ENCODE measurements at places on chromosomes 7 and 10. TPM values are rescaled to one million over a fixed set of nuclear protein-coding genes. Genes with fewer than 3 reads are reported as not detected.
A peak's percentile ranks its signal among the peaks of the same experiment; 100 is the strongest.

GRCh38 chr10:10685566-10685965 lies 332.1 kb upstream of the CELF2 start:
- DNase-seq = no peak

- no peak for DNase-seq
Measured at GRCh38 chr10:124728830-124729661, 15.1 kb downstream of the FAM53B start.

- DNase-seq = no peak
Measured at GRCh38 chr10:1299041-1299726, 243.0 kb downstream of the WDR37 start.

GRCh38 chr7:50798126-50798525 lies 15.4 kb upstream of the GRB10 start:
- no peak for DNase-seq

DNA sequence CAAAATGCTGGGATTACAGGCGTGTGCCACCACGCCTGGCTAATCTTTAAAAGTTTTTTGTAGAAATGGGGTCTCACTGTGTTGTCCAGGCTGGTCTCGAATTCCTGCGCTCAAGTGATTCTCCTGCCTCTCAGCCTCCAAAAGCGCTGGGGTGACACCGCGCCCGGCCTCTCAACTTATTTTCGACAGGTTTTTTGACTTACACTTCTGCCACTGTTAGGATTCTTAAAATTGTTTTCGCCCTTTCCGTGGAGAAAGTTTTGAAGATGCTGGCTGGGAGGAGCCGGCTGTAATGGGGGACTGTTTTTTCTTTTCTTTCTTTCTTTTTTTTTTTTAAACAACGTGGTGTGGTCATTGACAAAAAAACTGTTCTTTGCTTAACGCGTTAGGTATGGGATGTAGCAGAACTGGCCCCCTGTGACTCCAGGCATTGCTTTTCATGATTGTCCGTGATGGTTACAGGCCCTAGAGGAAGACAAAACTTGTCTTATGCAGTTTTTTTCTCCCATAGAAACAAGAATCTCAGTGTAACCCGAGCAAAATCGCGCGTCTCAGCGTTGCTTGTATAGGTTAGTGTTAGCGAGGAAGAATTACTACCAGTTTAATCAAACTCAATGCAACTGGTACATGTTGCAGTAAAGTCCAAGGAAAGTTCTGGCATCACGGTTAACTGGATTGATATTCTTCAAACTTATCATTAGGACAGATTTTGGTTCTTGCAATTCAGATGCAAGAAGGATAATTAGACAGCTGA lies 72.2 kb downstream of the DAGLB start:
- DNase-seq = peak; percentile 63

DNA sequence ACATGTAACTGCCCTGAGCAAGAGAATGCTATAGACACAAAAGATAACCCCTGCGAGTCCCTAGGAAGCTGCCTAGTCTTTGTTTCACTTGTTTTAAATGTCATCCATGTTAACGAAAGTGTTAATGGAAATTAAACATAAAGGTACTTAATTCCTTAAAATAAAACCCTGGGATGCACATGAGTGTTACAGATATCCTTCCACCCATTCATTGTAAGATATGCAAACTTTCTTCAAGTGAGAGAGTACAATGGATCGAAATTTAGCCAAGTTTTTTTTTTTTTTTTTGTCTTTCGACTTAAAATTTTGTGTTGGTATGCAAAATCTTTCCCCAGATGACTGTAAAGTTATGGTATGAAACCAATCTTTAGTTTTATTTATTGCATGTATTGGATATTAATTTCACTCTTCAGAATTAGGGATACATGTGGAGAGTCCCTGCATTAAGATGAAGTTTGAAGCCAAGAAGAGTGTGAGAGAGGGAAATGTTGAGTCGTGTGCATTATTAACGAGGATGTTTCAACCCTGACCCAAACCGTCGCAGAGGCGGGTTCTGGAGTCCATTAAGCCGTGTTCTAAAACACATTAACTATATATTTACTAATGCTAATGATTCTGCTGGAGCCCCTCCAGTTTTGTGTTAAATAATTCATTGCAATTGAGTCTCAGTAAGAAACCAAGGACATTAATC lies 1.6 kb downstream of the CDK14 start:
- DNase-seq = no peak

- no peak for DNase-seq
Measured at GRCh38 chr10:108445746-108446145, 1281.2 kb upstream of the SORCS1 start.

The TAF6 gene
- 56.8 TPM for total RNA-seq

The SLF2 gene
- total RNA-seq = 35.4 TPM

The ZNF438 gene
- 2.2 TPM for total RNA-seq

Data from natural killer cell (primary cell).